ENCODE measurements at places on chromosomes 7 and 10.

GRCh38 chr7:93471456-93471855, 103.1 kb downstream of the CALCR start:
- DNase-seq = no peak

DNA sequence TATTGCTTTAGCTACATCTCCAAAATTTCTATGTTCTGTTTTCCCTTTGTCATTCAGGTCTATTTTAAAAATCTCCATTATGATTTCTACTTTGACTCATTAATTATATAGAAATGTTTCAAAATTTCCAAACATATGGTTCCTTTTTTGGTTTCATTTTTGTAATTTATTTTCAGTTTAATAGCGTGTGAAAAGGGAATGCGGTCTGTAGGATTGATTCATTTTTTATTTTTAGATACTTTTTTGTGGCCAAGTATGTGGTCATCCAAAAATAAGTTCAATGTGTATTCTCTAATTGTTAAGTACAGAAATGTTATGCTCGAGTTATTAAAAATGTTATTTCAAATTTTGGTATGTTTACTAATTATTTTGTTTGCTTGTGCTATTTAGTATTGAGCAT, 72.5 kb upstream of the ANKRD1 start:
- DNase-seq = no peak

DNA sequence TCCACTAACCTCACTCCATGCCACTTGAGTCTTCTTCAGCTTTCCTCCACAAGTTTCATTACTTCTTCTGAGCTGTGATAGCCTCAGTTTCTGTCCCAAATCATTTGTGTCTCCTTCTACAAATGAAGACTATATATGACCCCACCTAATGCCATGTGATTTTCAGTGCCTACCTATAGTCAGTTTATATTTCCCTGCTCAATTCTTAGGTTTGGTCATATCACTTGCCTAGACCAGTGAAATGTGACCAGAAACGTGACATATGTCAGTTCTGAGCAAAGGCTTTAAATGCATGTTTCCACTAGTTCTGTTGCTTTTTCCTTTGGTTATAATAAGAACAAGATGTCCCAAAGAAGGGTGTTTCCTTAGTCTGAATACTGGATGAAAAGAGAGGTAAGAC, 24.6 kb upstream of the REEP3 start:
- DNase-seq = no peak

DNA sequence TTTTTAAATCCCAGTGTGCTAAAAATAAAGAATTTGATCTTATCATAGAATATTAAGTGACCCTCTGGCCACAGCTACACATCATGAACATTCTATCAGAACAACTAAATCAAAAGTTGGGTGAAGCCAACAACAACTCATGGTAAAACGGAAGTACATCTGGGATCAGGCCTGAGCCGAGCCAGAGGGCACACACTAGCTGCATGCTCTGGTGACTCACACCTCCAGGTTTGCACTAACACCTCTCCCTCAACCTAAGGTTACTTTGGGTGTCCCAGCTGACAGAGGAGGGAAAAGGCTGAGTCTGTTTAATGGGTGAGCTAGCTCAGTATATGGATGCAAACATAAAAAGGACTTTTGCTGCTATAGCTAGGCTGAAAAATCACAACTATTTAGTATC, 281.6 kb downstream of the HGF start:
- no peak for DNase-seq

DNA sequence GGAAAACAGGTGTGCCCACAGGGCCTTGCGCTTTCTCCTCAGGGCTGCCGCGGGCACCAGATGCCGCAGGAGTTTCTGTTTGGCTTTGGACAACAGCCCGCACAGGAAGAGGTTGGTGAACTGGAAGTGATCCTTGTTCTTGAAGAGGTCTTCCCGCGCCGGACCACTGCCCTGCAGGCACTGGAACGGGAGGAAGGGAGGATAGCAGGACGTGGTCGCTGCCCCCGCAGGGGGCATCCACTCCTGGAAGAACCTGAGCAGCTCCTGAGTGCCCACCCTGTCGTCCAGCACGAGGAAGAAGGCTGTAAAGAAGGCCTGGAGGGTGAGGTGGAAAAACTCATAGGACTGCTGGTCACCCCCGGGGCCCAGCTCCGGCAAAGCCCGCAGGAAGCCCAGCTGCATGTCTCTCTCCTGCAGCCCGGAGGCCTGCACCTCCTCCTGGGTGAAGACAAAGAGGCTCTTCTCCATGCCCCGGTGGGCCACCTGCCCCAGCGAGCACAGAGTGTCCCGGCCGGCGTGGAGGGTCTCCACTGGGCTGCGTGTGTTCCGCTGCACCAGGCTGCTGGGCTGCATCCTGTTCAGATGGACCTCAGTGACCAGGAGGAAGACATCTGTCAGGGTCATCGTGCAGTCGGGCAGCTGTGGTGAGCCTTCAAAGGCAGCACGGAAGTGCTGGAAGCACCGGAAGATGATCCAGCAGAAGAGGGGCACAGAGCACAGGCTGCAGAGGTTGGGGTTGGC, 26.9 kb downstream of the NOD1 start:
- DNase-seq = no peak

DNA sequence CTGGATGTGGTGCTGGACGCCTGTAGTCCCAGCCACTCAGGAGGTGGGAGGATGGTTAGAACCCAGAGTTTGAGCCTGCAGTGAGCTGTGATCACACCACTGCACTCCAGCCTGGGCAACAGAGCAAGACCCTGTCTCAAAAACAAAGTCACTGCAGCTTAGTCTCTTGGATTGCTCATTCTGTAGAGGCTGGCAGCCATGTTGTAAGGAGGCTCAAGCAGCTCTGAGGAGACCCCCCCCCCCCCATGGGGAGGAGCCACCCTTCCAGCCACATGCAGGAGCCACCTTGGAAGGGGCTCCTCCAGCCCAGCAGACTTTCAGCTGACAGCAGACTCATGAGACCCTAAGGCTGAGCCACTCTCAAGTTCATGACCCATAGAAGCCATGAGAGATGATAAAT, 68.4 kb downstream of the FOXL3 start:
- DNase-seq = no peak

DNA sequence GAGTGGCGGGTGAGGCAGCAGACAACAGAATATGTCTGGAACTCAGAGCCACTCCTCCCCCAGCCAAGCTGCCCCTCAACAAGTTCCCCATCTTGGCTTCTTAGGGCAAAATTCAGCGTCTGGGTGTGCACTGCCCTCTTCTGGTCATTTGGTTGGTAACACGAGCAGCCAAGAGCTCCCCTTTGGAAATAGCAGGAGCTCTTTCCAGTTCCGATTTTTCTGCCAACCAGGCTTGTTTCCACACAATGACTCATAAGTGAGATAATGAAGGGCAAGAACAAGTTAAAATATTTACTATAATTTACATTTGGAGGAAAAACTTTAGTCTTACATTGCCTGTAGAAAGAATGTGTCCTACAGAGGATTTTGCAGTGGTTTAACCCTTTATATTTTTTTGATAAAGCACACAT, 70.5 kb downstream of the ADCYAP1R1 start:
- DNase-seq = peak; percentile 54

DNA sequence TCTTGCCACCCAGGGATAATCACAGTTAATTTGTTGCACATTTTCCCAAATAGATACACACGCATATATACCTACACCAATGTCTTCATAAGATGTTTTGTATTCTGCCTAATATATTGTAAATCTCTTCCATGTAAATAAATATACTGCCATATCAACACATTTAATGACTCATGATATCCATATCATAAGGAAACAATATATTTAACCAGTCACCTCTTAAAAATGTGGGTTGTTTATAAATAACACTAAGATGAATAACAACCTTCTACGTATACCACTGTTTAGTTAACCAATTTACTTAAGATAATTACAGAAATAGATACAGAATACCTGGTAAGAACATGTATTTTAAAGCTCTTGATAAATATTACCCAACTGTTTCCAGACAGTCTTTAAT, 38.2 kb downstream of the ELAPOR2 start:
- DNase-seq = no peak

GRCh38 chr10:6718550-6718949, 138.5 kb upstream of the PRKCQ start:
- DNase-seq = no peak
